Natural killer cell treated with Interleukin-12 subunit alpha and Interleukin-12 subunit beta and Interleukin-15 and Interleukin-18, amount 100 ng/mL, for 72 hours (primary cell): ENCODE measurements at places on chromosomes 4 and X. TPM values are rescaled to one million over a fixed set of nuclear protein-coding genes. Genes with fewer than 3 reads are reported as not detected.

GRCh38 chrX:7706032-7706431 lies 136.9 kb upstream of the VCX start:
- no peaks in the 10 kb centered on the region for H3K27me3 ChIP-seq
- no peak overlapping the region for H3K4me3 ChIP-seq
- H3K27ac ChIP-seq = no peak overlapping the region
- no peaks in the 10 kb centered on the region for H3K4me1 ChIP-seq
- no peak for DNase-seq
- H3K36me3 ChIP-seq = no peaks in the 10 kb centered on the region

DNA sequence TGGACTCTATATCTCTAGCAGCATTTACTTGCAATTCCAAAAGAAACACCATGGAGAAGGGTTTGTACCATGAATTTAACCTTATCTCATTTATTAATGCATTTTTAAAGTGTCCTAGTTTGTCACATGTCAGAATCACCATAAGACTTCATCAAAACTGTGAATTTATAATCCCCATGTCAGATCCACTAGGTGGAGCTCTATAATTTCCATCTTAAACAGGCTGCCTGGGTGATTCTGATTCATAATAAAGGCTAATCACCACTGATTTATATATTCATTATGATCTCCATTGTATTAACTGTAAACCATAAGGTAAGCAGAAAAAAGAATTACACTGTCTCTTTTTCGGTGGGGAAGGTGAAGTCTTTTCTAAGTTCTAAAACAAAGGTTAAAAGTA lies 4.0 kb downstream of the TCEAL2 start:
- H3K4me3 ChIP-seq = no peak overlapping the region
- H3K36me3 ChIP-seq = no peaks in the 10 kb centered on the region
- H3K27ac ChIP-seq = no peak overlapping the region
- no peak for DNase-seq

DNA sequence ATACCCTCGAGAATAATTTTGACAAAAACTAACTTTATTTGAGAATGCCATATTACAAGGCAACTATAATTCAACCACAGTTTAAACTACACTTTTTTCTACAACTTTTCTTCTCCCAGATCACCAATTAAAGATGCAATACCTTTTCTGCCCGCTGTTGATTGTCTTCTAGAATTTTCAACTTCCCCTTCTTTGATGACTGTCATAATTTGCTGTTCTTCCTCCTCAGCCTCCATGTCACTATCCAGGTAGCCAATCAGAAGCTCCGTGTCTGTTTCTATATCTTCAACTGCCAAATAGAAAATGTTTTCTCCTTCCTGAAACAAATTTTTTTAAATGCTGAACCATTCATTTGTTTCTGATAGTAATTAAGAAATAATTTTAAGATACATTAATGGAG lies 101.5 kb downstream of the PRDM5 start:
- H3K27ac ChIP-seq = no peak overlapping the region
- no peaks in the 10 kb centered on the region for H3K36me3 ChIP-seq
- H3K27me3 ChIP-seq = peaks cover 5% of the 10 kb centered on the region
- no peaks in the 10 kb centered on the region for H3K4me1 ChIP-seq

- H3K4me1 ChIP-seq = no peaks in the 10 kb centered on the region
- no peak overlapping the region for H3K4me3 ChIP-seq
- no peaks in the 10 kb centered on the region for H3K36me3 ChIP-seq
- no peak for DNase-seq
- H3K27me3 ChIP-seq = no peaks in the 10 kb centered on the region
These were observed 605.6 kb upstream of the BOD1L1 start for GRCh38 chr4:14233126-14233525.

GRCh38 chr4:26141911-26142638 lies 178.7 kb upstream of the RBPJ start:
- peak overlapping the region; percentile 48 for H3K27ac ChIP-seq
- H3K4me3 ChIP-seq = peak overlapping the region; percentile 4
- H3K36me3 ChIP-seq = peaks cover 15% of the 10 kb centered on the region
- no peak for DNase-seq
- H3K27me3 ChIP-seq = peaks cover 14% of the 10 kb centered on the region
- peaks cover 44% of the 10 kb centered on the region for H3K4me1 ChIP-seq

- no peak for DNase-seq
- H3K27me3 ChIP-seq = no peaks in the 10 kb centered on the region
- no peaks in the 10 kb centered on the region for H3K4me1 ChIP-seq
- no peak overlapping the region for H3K27ac ChIP-seq
These were observed 894.0 kb upstream of the FRG1 start for GRCh38 chr4:189046642-189047041.

- DNase-seq = no peak
- no peak overlapping the region for H3K27ac ChIP-seq
- no peaks in the 10 kb centered on the region for H3K27me3 ChIP-seq
- H3K36me3 ChIP-seq = peaks cover 6% of the 10 kb centered on the region
- no peaks in the 10 kb centered on the region for H3K4me1 ChIP-seq
These were observed 878.3 kb downstream of the FSTL5 start for GRCh38 chr4:161285461-161285860.

DNA sequence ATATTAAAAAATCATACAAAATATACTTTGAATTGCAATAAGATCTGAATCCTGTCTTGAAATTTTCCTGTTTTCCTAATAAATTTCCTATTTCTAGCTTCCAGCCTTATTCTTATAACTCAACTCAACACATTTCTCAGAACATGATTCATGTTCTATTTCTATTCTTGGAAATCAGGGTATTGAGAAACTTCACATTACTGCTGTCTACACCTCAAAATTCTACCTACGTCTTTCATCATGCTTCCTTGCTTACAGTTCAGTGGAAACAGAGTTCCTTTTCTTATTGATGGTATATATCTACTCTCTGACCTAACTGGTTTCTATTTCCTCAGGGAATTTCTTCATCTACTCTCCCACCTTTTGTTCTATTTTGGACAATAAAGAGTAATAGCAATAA lies 2139.0 kb downstream of the ARAP2 start:
- no peaks in the 10 kb centered on the region for H3K27me3 ChIP-seq
- H3K27ac ChIP-seq = no peak overlapping the region
- no peak overlapping the region for H3K4me3 ChIP-seq
- H3K4me1 ChIP-seq = no peaks in the 10 kb centered on the region

DNA sequence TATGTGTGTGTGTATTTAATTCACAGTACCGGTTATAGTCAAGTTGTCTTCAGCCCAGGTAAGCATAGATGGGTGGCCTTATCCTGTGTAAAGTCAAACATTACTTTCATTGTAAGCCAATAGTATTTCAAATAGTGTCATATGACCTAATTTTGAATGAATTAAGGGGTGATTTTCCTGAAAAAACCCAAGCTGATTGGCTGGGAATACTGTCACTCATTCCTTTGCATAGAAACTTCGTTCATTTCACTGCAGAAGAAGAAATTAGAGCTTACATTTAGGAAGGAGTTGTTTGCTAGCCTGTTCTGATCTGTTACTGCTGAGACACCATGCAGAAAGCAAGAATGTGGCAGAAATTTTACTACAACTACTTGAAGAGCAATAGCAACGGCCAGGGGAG lies 45.4 kb downstream of the SMARCAD1 start:
- H3K27ac ChIP-seq = no peak overlapping the region
- H3K27me3 ChIP-seq = no peaks in the 10 kb centered on the region
- peaks cover 14% of the 10 kb centered on the region for H3K36me3 ChIP-seq
- H3K4me1 ChIP-seq = no peaks in the 10 kb centered on the region
- no peak for DNase-seq

GRCh38 chr4:183107891-183108459 lies 8.9 kb downstream of the WWC2 start:
- H3K36me3 ChIP-seq = no peaks in the 10 kb centered on the region
- no peak for DNase-seq
- no peak overlapping the region for H3K27ac ChIP-seq
- H3K27me3 ChIP-seq = peaks cover 3% of the 10 kb centered on the region
- H3K4me1 ChIP-seq = peaks cover 4% of the 10 kb centered on the region

DNA sequence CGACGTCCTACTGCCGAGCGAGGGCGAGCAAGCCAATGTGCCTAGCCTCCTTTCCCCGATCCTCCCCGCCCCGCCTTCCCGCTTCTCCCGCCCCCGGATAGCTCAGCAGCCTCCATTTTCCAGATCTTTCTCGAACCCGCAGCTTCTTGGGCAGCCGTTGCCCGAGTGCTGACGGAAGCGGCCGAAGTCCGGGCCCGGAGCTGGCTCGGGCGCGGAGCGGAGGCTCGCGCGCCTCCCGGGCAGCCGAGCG lies 172 bp upstream of the HSPA4L start:
- peak overlapping the region; percentile 98 for H3K27ac ChIP-seq
- H3K36me3 ChIP-seq = peaks cover 23% of the 10 kb centered on the region
- peak; percentile 84 for DNase-seq
- peak overlapping the region; percentile 88 for H3K4me3 ChIP-seq
- H3K4me1 ChIP-seq = peaks cover 31% of the 10 kb centered on the region

DNA sequence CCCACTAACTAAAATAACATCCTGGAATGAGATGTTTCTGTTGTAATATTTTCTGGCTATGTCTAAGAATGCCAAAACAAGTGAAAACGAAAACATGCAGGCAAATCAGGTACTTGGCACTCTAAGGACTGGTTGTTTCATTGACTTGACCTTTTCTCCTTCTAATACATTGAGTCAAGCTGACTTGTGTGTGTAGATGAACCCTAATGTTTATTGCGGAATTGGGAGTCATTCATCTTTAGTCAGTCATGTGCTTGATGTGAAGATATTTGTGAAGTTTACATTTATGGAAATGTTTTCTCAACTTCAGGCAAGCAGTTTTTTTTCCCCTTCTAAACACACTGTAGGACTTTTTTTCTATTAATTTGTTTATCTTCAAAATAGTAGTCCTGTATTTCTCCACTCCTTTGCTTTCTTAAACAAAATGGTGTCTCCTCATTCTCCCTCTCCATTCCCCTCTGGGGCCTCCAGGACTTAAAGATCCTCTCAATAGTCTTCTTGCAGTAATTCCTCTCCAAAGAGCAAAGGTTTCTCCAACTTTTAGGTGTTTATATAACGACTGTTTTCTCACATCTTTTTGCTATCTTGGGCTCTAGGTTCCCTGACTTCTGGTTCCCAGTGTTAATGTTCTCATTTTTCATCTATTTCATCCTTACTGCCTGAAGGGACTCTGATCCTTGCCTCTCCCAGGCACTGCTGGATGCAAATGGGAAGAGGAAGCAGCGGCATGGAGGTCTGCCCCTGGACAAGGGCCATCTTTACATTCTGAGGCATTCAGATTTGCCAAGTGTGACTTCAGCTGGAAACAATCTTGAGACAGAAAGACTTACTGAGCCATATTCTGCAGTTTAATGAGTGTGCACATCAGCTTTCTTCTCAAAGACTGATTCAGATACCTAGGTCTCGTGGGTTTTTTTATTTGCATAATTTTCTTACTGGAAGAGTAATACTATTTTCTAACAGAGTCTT lies 166.4 kb downstream of the ARHGAP6 start:
- DNase-seq = no peak
- no peak overlapping the region for H3K27ac ChIP-seq
- no peaks in the 10 kb centered on the region for H3K36me3 ChIP-seq
- H3K4me3 ChIP-seq = no peak overlapping the region

GRCh38 chr4:152099061-152099425 lies 338.2 kb upstream of the GATB start:
- no peak overlapping the region for H3K4me3 ChIP-seq
- DNase-seq = no peak
- no peaks in the 10 kb centered on the region for H3K36me3 ChIP-seq
- no peaks in the 10 kb centered on the region for H3K27me3 ChIP-seq

- DNase-seq = peak; percentile 58
- H3K4me1 ChIP-seq = no peaks in the 10 kb centered on the region
- H3K27ac ChIP-seq = no peak overlapping the region
- H3K4me3 ChIP-seq = no peak overlapping the region
- peaks cover 4% of the 10 kb centered on the region for H3K36me3 ChIP-seq
- H3K27me3 ChIP-seq = no peaks in the 10 kb centered on the region
These were observed 21.5 kb downstream of the UVSSA start for GRCh38 chr4:1368421-1369090.

DNA sequence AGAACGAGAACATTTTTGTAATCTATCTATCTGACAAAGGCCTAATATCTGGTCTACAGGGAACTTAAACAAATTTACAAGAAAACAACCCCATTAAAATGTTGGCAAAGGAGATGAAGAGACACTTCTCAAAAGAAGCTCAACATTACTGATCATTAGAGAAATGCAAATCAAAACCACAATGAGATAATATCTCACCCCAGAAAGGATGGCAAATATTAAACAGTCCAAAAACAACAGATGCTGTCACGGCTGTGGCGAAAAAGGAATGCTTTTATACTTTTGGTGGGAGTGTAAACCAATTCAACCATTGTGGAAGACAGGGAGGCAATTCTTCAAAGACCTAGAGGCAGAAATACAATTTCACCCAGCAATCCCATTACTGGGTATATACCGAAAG lies 2284.8 kb downstream of the ARAP2 start:
- no peak overlapping the region for H3K27ac ChIP-seq
- no peak for DNase-seq
- H3K4me1 ChIP-seq = no peaks in the 10 kb centered on the region
- no peak overlapping the region for H3K4me3 ChIP-seq
- no peaks in the 10 kb centered on the region for H3K27me3 ChIP-seq

- H3K36me3 ChIP-seq = no peaks in the 10 kb centered on the region
- H3K4me1 ChIP-seq = no peaks in the 10 kb centered on the region
- no peak overlapping the region for H3K4me3 ChIP-seq
These were observed 112.1 kb upstream of the GPC4 start for GRCh38 chrX:133527415-133527814.

DNA sequence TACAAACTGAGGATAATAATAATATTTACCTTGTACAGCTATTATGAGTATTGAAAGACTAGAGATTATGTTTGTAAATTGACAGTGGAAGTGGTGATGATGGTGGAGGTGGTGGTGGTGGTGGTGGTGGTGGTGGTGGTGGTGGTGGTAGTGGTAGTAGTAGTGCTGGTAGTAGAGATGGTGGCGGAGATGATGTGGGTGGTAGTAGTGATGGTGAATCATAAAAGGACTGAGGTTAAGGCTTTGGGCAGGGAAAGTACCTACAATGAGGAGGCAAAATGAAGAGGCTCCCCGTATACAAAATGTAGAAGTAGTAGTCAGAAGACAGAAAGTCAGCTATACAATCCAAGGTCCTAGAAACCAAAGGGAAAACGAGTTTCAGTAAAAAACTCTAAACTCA lies 214.1 kb downstream of the BCOR start:
- peaks cover 17% of the 10 kb centered on the region for H3K27me3 ChIP-seq
- peak overlapping the region; percentile 11 for H3K27ac ChIP-seq
- peak overlapping the region; percentile 75 for H3K4me3 ChIP-seq
- peak; percentile 73 for DNase-seq

GRCh38 chr4:155891058-155891457 lies 12.4 kb upstream of the TDO2 start:
- no peak overlapping the region for H3K27ac ChIP-seq
- no peaks in the 10 kb centered on the region for H3K36me3 ChIP-seq
- no peaks in the 10 kb centered on the region for H3K27me3 ChIP-seq
- H3K4me1 ChIP-seq = no peaks in the 10 kb centered on the region
- no peak for DNase-seq

DNA sequence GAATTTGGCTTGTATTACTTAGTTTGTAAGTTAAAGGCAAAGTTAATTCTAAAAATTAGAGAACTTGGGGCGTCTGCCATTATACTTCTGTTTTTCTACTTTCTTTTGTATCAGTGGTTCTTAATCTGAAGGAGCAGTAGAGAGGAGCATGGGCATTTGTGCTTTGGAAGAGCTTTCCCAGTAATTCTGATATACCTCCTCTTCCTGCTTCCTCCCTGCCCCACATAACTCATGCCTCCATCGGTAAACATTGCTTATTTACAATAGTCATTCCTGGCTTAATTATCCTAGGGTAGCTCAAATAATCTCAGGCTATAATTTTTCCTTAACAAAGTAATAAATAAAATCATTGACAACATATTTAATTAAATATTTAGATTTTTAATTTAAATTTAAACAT lies 37.1 kb upstream of the SPARCL1 start:
- no peaks in the 10 kb centered on the region for H3K4me1 ChIP-seq
- peaks cover 7% of the 10 kb centered on the region for H3K27me3 ChIP-seq
- no peak for DNase-seq
- H3K36me3 ChIP-seq = peaks cover under 1% of the 10 kb centered on the region

The F9 gene
- not detected for total RNA-seq

The MCF2 gene
- 0.95 TPM for total RNA-seq

The PYURF gene
- total RNA-seq = 31.3 TPM

The TASL gene
- 3.6 TPM for total RNA-seq
